ENCODE measurements at places on chromosomes 7 and 10. TPM values are rescaled to one million over a fixed set of nuclear protein-coding genes. Genes with fewer than 3 reads are reported as not detected.

DGKI gene
- total RNA-seq = 1.1 TPM

LIPK gene
- total RNA-seq = not detected

CTNNA3 gene
- total RNA-seq = not detected

ANKRD26 gene
- total RNA-seq = 9.6 TPM

HOXA1 gene
- not detected for total RNA-seq

PILRA gene
- total RNA-seq = not detected

SPDYE8 gene
- not detected for total RNA-seq

ACHE gene
- not detected for total RNA-seq

DYDC2 gene
- total RNA-seq = not detected

GPR37 gene
- total RNA-seq = 0.10 TPM
